ENCODE measurements at places on chromosomes 7 and 10.

- DNase-seq: no peak
Measured at GRCh38 chr7:73839743-73840714, 2.3 kb downstream of the METTL27 start.

- DNase-seq: no peak
Measured at GRCh38 chr7:20153999-20154398, 63.2 kb downstream of the MACC1 start.

- no peak for DNase-seq
Measured at GRCh38 chr7:112331492-112331891, 118.8 kb upstream of the IFRD1 start.

GRCh38 chr7:35263396-35263795 is 9.5 kb upstream of the TBX20 start:
- DNase-seq: no peak

DNA sequence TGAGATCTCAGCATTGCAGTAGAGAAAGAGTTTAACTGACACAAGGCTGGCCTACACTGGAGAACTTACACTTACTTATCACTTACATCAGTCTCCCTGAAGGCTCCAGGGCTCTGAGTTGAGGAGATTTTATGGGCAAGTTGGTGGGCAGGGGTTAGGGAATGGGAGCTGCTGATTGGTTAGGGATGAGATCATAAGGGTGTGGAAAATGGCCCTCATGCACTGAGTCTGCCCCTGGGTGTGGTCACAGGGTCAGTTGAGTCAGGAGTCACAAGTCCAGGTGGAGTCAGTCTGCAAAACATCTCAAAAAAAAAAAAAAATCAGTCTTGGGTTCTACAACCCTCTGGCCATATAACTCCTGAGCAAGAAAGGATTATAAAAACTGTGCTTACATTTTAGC is 60.5 kb downstream of the PPP1R17 start:
- no peak for DNase-seq

GRCh38 chr10:118592675-118593330 is 2.6 kb downstream of the PRLHR start:
- DNase-seq: no peak

DNA sequence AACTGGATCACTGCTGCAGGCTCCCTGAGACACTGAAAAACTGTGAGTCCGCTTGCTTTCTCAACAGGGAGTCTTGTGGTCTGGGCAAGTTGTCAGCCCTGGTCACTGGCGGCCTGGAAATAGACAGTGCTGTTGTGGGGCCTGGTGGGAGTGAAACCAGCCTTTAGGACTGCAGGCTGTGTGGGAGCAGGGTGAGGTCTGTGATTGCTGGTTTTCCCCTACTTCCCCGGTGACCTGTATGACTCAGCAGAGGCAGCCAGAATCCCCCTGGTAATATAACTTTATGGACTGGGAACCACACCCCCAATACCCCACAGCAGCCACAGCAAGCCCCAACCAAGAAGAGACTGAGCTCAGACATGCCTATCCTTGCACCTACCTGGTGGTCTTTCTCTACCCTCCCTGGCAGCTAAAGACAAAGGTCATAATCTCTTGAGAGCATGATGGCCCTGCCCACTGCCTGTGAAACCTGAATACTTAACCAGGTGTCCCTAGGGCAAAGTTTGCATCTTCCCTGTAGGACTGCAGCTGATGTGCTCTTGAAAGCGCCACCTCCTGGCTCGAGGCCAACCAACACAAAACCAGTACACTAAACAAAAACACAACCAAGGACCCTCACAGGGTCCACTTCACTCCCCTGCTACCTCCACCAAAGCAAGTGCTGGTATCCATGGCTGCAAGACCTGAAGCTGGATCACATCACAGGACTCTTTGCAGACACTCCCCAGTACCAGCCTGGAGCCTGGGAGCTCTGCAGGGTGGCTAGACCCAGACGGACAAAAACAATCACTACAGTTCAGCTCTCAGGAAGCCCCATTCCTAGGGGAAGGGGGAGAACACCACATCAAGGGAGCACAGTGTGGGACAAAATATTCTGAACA is 7.2 kb upstream of the ADAM22 start:
- no peak for DNase-seq

DNA sequence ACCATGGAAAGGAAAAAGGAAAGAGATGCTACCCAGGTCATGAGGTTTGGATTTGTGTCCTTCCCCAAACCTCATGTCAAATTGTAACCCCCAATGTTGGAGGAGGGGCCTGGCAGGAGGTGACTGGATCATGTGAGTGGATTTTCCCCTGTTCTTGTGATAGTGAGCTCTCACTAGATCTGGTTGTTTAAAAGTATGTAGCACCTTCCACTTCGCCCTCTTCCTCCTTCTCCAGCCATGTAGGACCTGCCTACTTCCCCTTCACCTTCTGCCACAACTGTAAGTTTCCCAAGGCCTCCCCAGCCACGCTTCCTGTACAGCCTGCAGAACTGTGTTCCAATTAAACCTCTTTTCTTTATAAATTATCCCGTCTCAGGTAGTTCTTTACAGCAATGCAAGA is 113.9 kb downstream of the FAM107B start:
- DNase-seq: no peak

- DNase-seq: no peak
Measured at GRCh38 chr10:122878799-122879338, 512 bp downstream of the FAM24B start.

DNA sequence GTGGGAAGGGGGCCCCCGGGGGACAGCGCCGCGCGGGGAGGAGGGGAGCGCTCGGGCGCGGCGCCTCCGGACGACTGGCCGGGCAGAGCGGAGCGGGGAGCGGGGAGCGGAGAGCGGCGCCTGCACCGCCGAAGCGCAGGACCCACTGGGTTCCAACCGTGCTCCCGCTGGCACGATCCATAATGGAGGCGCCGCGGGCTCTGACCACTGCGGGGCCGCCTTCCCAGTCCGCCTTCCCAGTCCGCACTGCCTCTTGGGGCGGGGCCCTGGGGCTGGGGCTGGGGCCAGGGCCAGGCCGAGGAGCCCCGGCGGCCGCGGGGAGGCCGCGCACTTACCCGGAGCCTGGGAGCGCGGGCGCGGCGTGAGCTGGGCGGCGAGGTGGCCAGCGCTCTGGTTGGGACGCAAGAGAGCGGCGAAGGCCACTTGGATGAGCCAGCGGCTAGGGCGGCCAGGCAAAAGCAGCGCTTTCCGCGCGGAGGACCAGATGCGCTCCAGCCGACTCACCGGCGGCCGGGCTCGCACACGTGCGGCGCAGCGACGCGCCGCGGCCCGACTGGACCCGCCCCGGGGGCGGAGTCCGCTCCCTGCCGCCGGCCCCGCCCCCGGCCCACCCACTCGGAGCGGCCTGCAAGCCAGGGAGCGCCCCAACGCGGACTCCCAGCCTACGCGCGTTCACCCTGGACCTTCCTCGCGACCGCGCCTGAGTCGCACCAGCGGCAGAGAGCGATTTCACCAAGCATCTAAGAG is at the start of gene PUS7:
PUS7 (minus strand) TSS at position 555 of the 747 bp plus-strand sequence. CDS start 13,759 bp downstream, outside the sequence.
- no peak for DNase-seq

- no peak for DNase-seq
Measured at GRCh38 chr10:114869520-114869892, 47.9 kb downstream of the FHIP2A start.

- DNase-seq: no peak
Measured at GRCh38 chr10:44281089-44281613, 103.7 kb downstream of the CXCL12 start.

DNA sequence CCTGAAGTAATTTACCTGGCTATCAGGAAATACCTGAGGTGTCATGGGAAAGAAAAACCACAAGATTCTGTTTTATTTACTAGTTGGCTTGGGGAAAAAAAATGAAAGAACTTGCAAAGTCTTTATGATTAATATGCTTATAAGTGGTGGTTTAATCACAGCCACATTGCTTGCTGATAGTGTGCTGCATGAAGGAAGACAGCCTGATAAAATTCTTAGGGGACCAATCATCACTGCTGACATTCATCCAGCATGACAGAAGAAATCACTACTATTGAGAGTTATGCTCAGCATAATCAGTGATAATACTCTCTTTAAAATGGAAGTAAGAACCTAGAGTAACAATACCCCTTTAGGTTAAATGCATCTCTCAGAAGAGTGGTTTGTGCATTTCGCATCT is 150.2 kb upstream of the LRRN3 start:
- DNase-seq: no peak

GRCh38 chr7:35736725-35737124 is 41.8 kb upstream of the HERPUD2 start:
- DNase-seq: no peak

DNA sequence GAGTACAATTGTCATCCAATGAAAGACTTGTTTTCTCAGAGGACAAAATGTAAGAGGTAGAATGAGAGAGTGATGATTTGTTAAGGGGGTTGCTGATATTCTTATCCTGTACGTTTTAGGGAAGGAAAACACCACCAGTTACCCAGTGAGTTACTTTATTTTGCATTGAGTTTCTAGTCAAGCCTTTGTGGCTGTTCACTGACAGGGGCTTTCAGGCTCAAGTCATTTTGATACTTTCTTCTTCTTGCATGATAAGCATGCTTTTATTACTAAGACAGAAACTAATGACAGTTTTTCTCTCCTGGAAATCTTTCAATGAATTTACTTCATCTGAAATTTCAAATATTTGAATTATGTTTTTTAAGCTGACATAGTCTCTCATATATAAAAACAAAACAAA is 710.2 kb upstream of the POM121L12 start:
- no peak for DNase-seq

- no peak for DNase-seq
Measured at GRCh38 chr10:28761084-28761846, 83.9 kb downstream of the BAMBI start.

DNA sequence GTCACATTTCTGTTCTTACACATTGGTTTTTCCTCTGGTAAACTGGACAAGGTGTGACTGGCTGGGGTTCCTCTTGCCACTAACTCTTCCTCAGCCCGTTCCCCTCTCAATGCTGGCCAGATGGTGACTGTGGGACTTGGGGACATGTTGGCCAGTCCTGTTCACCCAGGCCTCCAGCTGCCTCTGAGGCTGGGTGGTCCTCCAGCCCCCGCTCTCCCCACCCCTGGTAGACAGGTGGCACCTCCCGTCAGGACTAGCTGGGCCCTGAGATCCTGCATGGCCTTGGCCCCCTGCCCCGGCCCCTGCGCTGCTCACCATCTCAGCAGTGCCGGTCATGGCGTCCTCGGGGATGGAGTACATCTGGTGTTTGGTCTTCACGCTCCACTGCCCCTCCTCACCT is 10.8 kb upstream of the MYL7 start:
- no peak for DNase-seq

DNA sequence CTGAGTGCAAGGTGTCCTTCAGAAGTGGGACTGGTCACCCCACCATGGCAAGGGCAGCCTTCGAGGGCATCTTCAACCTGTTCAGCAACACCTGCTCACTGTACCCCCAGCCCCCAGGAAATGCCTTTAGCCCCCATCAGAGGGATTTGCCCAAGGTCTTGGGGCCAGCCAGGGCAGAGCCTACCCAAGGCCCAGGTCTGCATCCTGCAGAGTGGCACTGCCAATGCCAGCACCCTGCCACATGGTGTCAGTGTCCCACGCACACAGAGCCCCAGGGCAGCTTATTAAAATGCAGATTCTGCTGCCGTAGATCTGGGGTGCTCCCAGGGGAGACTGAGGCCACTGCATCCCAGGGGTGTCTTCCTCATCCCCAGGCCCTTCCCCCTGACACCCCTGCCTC is 106.2 kb upstream of the KCTD7 start:
- DNase-seq: no peak

DNA sequence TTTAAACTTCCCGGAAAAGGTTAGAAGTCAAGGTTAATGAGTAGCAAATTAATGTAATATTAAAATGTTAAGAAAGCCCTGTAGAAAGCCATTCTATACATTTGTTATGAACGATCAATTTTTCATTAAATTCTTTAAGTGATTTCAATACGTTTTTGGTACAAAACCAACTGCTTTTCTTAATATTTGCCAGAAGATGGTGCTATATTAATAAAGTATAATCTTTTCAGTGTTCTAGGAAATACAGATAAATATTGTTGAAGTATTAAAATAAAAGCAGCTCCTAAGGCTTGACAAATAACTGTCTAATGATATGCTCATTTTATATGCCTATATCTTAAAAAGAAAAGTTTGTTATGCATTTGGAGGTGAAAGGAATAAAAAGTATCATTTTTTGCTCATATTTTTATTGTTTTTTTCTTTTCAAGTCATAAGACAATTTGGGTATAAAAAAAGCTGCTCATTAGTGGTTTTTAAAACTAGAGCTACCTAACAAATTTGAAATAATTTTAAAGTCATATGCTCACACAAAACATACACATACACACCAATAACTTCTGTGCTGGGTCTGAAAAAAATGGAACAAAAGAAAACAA is 130.3 kb upstream of the POT1 start:
- DNase-seq: no peak

DNA sequence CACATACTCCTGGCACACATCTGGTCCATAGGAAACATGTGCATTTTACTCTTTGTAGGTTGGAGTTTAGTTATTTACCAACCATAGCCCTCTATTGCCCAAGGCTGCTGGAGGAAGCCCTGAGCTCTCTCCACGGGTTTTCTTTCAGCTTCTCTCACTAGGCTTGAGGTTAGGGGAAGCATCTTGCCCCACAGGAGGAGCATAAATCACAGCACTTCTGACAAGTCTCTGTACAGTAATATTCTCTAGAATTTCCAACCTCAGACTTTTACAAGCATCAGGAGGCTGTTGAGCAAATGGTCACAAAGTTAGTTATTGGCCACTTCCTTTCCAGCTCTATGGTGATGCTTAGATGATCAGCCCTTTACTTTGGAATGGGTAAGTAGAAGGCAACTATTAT is 122.9 kb upstream of the GLI3 start:
- no peak for DNase-seq

DNA sequence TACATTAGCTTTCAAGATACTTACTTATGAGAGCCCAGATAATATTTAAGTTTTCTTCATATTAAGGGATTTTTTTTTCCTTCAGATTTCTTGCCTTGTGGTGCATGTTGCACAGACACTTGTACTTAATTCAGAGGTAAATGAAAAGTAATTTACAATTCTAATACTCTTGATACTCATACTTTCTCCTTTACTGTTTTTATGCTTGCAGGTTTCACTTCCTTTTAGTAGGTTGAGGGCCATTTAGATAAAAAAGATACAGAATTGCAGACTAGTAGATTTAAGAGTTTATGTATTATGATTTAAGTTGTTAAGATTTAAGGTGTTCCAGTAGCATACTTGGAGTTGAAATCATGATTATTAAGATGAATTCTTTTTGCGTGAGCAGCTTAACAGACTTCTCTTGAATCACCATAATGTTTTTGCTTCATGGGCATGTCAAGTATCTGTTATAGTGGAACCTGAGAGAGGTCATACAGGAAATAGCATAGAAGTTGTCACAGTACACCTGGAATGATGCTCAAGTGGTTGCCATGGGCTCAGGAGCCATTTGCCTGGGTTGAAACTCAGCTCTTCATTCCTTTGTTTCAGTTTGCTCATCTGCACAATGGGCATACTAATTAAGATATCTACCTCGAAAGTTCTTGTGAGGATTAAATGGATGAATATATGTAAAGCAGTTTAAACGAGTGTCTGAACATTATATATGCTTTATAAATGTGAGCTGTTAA is 174.8 kb upstream of the PRPS1L1 start:
- DNase-seq: no peak

DNA sequence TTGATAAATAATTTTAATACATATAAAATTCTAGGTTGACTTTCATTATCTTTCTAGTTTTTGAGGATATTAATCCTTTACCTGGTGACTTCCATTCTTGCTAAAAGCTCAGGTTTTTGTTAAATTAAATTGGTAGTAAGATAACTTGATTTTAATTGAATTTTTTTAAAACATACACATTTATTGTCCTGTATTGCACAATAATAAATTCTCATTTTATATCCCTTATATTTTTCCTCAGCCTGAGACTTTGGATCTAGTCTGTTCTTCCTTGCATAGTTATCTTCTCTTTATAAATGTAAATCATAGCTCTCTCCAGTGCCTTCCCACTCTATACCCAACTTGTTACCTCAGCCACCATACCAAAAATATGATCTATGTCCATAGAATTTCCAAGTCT is 212.9 kb upstream of the CNTNAP2 start:
- DNase-seq: no peak

Data from cortex of kidney (tissue), 1 donor.